Mammary epithelial cell (primary cell): ENCODE measurements at places on chromosomes 16 and 17. TPM values are rescaled to one million over a fixed set of nuclear protein-coding genes. Genes with fewer than 3 reads are reported as not detected.

FOXK2 gene
- total RNA-seq = 57.3 TPM

BRIP1 gene
- 10.2 TPM for total RNA-seq

RGS11 gene
- 0.37 and 0.49 TPM in 2 replicates for total RNA-seq

NARF gene
- 25.0 TPM for total RNA-seq

PRR29 gene
- total RNA-seq = 0.09 TPM in 1 of 2 replicates, not detected in the other

CLEC19A gene
- under 0.01 TPM for total RNA-seq

ODAD4 gene
- total RNA-seq = 0.83 TPM

RTN4RL1 gene
- 0.83 and 5.7 TPM in 2 replicates for total RNA-seq

CTDNEP1 gene
- 106 and 122 TPM in 2 replicates for total RNA-seq

SYCE1L gene
- total RNA-seq = 0.33 TPM

MAP1LC3B gene
- total RNA-seq = 104 and 276 TPM in 2 replicates

TMC5 gene
- total RNA-seq = 0.33 TPM

GHDC gene
- total RNA-seq = 7.7 and 10.9 TPM in 2 replicates

CCDC144A gene
- total RNA-seq = 1.3 and 1.8 TPM in 2 replicates

ABCA9 gene
- total RNA-seq = 1.8 TPM

NPIPA8 gene
- not detected for total RNA-seq

ABI3 gene
- not detected for total RNA-seq

FTSJ3 gene
- total RNA-seq = 39.5 TPM

WFDC1 gene
- total RNA-seq = not detected in 2 replicates

ADAD2 gene
- total RNA-seq = not detected in 2 replicates

CSH2 gene
- not detected for total RNA-seq

DNASE1L2 gene
- total RNA-seq = 0.67 TPM

PPP1R9B gene
- total RNA-seq = 19.5 TPM

NAGPA gene
- 16.8 TPM for total RNA-seq

CCL4 gene
- total RNA-seq = not detected

KRTAP4-1 gene
- not detected in 2 replicates for total RNA-seq

TAC4 gene
- total RNA-seq = not detected

TTLL6 gene
- not detected for total RNA-seq

CCL7 gene
- not detected for total RNA-seq

NLRC3 gene
- total RNA-seq = under 0.01 TPM

TOM1L1 gene
- total RNA-seq = 93.5 TPM

SULT1A2 gene
- 0.40 and 0.61 TPM in 2 replicates for total RNA-seq

ZNF423 gene
- total RNA-seq = 0.26 and 0.32 TPM in 2 replicates

HOXB6 gene
- 0.32 and 0.59 TPM in 2 replicates for total RNA-seq

C17orf100 gene
- total RNA-seq = 0.67 TPM

FNDC8 gene
- not detected for total RNA-seq

CDH8 gene
- 0.37 TPM in 1 of 2 replicates, not detected in the other for total RNA-seq

NPIPB5 gene
- 280 and 303 TPM in 2 replicates for total RNA-seq

KRT12 gene
- total RNA-seq = not detected in 2 replicates

SLC35G6 gene
- not detected in 2 replicates for total RNA-seq

C1QTNF1 gene
- 22.0 TPM for total RNA-seq

KRTAP2-2 gene
- total RNA-seq = not detected in 2 replicates

HCRT gene
- total RNA-seq = not detected in 2 replicates

TEKT1 gene
- not detected for total RNA-seq

TBX4 gene
- not detected in 2 replicates for total RNA-seq

C17orf107 gene
- total RNA-seq = 4.0 and 4.4 TPM in 2 replicates

SHBG gene
- total RNA-seq = 0.33 TPM

SNF8 gene
- 89.6 and 128 TPM in 2 replicates for total RNA-seq

CXCL16 gene
- total RNA-seq = 12.7 and 13.5 TPM in 2 replicates

CACNG5 gene
- total RNA-seq = not detected

BICDL2 gene
- 1.9 and 3.8 TPM in 2 replicates for total RNA-seq

GDPD3 gene
- 0.80 and 1.6 TPM in 2 replicates for total RNA-seq

AANAT gene
- total RNA-seq = not detected

RBFOX1 gene
- not detected for total RNA-seq

PDILT gene
- total RNA-seq = not detected in 2 replicates

SPATA22 gene
- 0.33 TPM for total RNA-seq

BAHCC1 gene
- 2.2 TPM for total RNA-seq
